Stimulated activated naive B cell treated with anti-CD40 and anti-IgM and Interleukin-4, amounts not matched to agents 10 μg/mL and 1 μg/mL and 100 μg/mL, for 72 hours (primary cell): ENCODE measurements at places on chromosomes 5 and 9.

- no peak for DNase-seq
- peaks cover 12% of the 10 kb centered on the region for H3K27me3 ChIP-seq
- no peak overlapping the region for H3K4me3 ChIP-seq
- peaks cover 6% of the 10 kb centered on the region for H3K4me1 ChIP-seq
- no peaks in the 10 kb centered on the region for H3K36me3 ChIP-seq
- H3K27ac ChIP-seq, result no peak overlapping the region
Measured at GRCh38 chr5:73100109-73100508, 20.3 kb upstream of the TMEM171 start.

DNA sequence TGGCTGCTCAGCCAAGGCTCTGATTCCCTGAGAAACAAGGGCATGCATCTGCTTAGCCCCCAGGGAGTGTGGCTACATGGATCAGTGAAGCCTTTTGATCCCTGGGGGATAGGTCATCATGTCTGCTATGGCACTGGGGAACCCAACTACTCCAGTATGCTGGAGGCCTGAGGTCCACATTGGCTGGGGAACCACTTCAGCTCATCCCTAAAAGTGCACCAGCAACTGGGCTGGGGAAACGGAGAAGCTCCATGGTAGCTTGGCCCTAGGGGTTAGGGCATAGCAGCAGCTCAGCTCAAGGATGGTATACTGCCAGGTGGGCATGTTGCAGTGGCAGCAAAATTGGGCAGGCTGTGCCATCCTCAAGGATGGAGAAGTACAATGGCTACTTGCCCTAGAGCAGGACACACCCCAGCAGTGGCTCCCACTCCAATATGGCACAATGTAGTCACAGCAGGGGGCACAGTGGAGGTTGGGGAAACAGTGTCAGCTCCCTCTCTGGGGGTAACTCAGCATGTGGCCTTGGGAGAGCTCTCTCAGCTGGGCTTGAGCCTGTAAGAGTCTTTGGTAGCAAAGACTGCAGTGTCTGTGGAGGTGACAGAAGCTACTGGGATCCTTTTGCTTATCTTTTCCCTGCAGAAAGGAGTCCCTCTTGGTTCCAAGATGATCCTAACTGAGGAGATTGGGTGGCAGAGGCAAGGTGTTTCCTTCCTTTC lies 111.5 kb upstream of the FSTL4 start:
- H3K36me3 ChIP-seq, result peaks cover 20% of the 10 kb centered on the region
- peaks cover 10% of the 10 kb centered on the region for H3K27me3 ChIP-seq
- H3K27ac ChIP-seq, result no peak overlapping the region
- DNase-seq, result no peak
- no peaks in the 10 kb centered on the region for H3K4me1 ChIP-seq

DNA sequence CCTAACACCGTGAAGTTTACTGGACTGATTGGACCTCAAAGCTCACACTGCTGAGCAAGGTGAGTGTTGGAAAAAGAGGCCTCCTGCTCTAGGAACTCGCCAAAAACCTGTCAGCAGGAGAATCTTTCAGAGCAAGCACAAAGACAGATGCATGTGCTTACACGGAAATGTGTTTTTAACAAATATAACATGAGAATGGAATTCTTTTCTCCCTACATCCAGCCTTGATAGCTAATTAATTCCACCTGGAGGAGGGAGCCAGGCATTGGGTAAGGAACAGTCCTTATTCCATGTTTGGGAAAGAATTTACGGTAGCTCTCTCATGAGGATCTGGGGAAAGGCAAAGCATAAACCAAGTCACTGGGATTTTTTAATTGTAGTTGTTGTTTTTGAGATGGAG lies 98.8 kb downstream of the KLF4 start:
- no peaks in the 10 kb centered on the region for H3K36me3 ChIP-seq
- no peak for DNase-seq
- H3K27me3 ChIP-seq, result peaks cover 10% of the 10 kb centered on the region
- H3K4me3 ChIP-seq, result no peak overlapping the region
- no peaks in the 10 kb centered on the region for H3K4me1 ChIP-seq
- H3K27ac ChIP-seq, result no peak overlapping the region

DNA sequence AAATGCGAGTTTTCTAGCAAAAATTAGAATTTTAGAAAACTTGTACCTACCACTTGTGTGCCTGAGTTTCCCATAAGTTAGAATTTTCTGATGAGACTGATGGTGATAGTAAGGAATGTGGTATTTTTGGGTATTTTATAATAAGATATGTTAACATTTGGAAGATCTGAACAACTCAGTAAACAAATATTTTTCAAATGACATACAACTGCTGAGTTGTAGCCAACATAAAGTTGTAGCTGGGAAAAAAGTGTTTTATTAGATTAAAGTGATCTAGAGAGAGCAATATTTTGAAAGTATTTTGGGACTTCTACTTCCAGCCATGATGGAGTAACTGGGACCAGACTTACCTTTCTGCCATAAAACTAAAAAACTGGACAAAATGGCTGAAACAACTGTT lies 37.9 kb downstream of the GEMIN5 start:
- DNase-seq, result no peak
- no peak overlapping the region for H3K4me3 ChIP-seq
- no peaks in the 10 kb centered on the region for H3K27me3 ChIP-seq
- H3K27ac ChIP-seq, result no peak overlapping the region

GRCh38 chr5:146040527-146040926 lies 64.8 kb downstream of the PLAC8L1 start:
- no peak overlapping the region for H3K27ac ChIP-seq
- H3K36me3 ChIP-seq, result no peaks in the 10 kb centered on the region
- peaks cover 2% of the 10 kb centered on the region for H3K4me1 ChIP-seq
- H3K27me3 ChIP-seq, result no peaks in the 10 kb centered on the region
- H3K4me3 ChIP-seq, result no peak overlapping the region

DNA sequence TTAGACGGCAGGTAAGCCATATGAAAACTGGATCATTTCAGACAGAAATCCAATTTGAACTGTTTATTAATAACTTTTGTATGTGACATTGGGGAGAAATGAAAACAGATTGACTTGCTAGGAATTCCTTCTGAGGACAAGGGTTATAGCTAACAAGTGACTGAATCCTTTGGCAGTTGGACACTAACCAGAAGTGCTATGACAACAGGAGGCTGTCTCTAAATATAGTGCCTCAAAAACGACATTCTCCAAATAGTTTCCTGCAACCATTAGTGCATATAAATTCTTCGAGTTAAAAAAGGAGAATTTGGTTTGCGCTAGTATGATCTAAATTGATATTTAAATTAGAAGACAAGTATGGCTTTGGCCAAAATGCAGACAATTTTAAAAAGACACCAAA lies 338.6 kb downstream of the PTPRD start:
- H3K4me3 ChIP-seq, result no peak overlapping the region
- H3K27ac ChIP-seq, result no peak overlapping the region
- H3K4me1 ChIP-seq, result no peaks in the 10 kb centered on the region
- no peak for DNase-seq
- H3K27me3 ChIP-seq, result no peaks in the 10 kb centered on the region
- no peaks in the 10 kb centered on the region for H3K36me3 ChIP-seq

DNA sequence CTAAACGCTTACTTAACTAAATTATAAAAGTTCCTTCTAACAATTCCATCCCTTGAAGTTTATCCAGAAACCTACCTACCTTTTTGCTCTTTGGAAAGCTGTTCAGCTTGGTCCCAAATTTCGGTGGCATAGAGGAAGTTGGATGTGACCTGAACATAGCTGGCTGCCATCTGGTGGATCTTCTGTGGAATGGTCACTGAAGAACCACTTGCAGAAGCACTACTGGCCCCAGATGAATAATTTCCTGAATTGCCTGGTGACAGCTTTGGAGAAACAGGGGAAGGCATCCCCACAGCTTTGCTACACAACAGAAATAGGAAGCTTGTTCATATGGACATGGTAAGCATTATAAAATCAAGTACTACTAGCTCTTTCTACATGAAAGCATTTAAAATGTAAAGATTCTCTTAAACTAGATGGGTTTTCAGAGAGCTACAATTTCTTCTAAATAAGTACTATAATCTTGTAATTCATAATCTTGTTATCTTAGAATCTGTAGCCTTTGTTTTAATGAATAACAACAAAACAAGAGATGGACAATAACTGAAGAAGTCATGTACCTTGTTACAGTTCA lies 9.9 kb downstream of the LEAP2 start:
- H3K36me3 ChIP-seq, result peaks cover 51% of the 10 kb centered on the region
- peak overlapping the region; percentile 9 for H3K27ac ChIP-seq
- H3K4me1 ChIP-seq, result peaks cover 5% of the 10 kb centered on the region
- DNase-seq, result no peak

DNA sequence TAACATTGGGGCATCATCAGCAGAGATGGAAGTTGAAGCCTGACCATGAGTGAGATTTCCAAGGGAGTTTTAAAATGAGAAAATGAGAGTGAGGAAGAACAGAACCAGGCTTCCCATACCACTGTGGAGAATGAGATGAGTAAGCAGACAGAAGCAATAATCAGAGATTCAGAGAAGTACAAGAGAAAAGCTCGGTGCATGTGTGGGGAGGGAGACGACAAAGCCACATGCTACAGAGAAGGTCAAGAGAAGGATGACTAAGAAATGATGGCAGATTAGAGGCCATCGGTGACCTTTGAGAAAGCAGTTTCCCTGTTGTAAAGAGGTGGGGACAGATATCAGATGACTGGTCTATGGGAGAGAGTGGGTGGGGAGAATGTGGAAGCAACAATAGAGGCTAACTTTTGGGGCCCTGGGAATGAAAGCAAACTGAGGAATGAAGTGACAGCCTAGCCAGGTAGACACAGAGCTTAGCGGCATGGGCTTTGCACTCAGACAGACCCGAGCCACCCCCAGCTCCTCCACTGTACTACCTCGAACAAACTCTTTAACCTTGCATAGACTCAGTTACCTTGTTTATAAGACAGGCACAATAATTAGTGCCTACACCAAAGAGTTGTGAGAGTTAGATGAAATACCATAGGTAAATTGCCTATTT lies 207.7 kb downstream of the PIK3R1 start:
- peak; percentile 44 for DNase-seq
- no peak overlapping the region for H3K4me3 ChIP-seq
- peak overlapping the region; percentile 56 for H3K27ac ChIP-seq
- no peaks in the 10 kb centered on the region for H3K27me3 ChIP-seq

DNA sequence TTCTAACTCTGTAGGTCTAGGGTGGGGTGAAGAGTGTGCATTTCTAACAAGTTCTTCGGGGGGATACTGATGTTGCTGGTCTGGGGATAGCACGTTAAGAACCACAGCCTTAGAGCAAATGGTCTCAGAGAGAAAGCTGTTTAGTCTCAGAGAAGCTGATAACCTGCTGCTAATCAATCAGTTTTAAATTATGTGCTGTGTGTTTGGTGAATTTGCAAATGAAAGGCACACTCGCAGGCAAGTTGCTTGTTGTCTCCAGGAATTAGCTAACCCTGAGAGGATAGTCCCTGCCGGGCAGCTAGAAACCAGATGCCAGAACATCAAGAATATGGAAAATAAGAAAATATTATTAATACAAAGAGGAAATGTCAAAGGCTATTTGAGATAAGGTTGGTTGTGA lies 79.2 kb downstream of the DMRT2 start:
- no peaks in the 10 kb centered on the region for H3K4me1 ChIP-seq
- no peak for DNase-seq
- no peaks in the 10 kb centered on the region for H3K27me3 ChIP-seq
- H3K27ac ChIP-seq, result no peak overlapping the region
- no peak overlapping the region for H3K4me3 ChIP-seq

- no peak for DNase-seq
- H3K4me1 ChIP-seq, result no peaks in the 10 kb centered on the region
- no peaks in the 10 kb centered on the region for H3K27me3 ChIP-seq
- no peak overlapping the region for H3K4me3 ChIP-seq
- no peak overlapping the region for H3K27ac ChIP-seq
- no peaks in the 10 kb centered on the region for H3K36me3 ChIP-seq
Measured at GRCh38 chr9:96515621-96516470, 65.9 kb downstream of the HABP4 start.

DNA sequence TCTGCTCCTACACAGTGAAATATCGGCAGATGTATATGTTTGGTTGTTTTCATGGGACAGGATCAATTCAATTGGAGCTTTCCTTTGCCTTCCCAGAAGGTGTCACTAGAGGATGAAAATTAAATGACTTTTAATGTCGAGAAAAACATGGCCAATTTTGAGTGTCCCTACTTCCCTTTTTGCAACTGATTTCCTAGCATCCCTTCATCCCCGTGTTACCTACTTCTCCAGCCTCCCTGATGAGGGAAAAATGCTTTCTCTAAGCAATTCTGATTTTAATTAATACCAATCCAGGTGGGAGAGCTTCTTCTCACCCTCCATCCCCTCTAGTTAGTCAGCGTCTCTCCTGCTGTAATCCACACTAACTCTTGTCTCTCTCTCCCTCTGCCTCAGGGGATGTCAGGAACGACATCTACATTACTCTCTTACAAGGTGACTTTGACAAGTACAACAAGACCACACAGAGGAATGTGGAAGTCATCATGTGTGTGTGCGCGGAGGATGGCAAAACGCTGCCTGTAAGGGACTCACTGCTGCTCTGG lies 64.9 kb downstream of the DOCK2 start:
- no peak for DNase-seq
- no peaks in the 10 kb centered on the region for H3K27me3 ChIP-seq
- peaks cover 67% of the 10 kb centered on the region for H3K36me3 ChIP-seq
- no peak overlapping the region for H3K4me3 ChIP-seq
- H3K4me1 ChIP-seq, result peaks cover 27% of the 10 kb centered on the region
- peak overlapping the region; percentile 52 for H3K27ac ChIP-seq

DNA sequence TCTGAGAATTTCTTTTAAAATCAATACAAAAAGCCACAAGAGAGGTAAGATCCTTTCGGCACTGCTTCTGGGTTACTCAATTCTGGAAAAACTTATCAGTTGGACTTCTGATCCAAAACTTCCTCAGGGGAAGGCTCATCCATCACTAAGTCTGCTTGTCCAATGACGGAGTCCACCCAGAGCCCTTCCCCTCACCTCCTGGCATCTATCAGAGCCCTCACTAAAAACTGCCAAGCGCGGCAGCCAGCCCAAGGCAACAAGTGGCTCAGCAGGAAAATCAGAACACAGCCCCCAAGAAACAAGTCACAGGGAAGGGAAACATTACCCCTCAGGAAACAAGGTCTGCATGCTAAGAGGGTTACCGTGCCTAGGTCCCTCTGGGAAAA lies 869 bp upstream of the ESM1 start:
- H3K27me3 ChIP-seq, result peaks cover 15% of the 10 kb centered on the region
- no peaks in the 10 kb centered on the region for H3K36me3 ChIP-seq
- no peak overlapping the region for H3K4me3 ChIP-seq
- peaks cover 6% of the 10 kb centered on the region for H3K4me1 ChIP-seq
- H3K27ac ChIP-seq, result no peak overlapping the region
- DNase-seq, result no peak

DNA sequence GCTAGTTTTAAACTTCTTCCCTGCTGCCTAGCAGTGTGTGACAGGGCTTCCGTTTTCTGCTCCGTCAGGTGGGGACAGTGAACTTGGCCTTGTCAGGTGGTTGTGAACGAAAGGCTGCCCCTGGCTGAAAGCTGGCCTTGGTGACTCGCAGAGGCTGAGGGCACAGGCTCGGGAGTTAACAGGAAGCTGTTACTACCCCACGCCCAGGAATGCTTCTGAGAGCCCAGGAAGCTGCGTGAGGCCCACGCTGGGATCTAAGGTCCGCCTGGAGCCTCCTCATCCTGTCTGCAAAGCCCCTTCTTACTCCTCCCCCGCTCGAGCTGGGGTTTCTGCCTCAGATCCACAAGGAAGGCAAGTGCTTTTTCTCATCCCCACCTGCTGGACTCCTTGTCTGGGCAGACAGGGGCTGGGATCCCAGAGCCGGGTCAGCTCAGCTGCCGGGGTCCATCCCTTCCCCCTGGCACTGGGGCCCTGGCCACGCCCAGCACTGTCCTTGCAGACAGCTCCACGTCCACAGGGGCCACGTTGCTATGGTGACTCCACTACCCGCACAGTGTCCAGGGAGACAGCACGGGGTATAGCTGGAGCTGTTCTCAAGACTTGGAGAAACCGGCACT lies 124.7 kb upstream of the TBC1D2 start:
- no peaks in the 10 kb centered on the region for H3K27me3 ChIP-seq
- no peaks in the 10 kb centered on the region for H3K36me3 ChIP-seq
- H3K4me1 ChIP-seq, result peaks cover 26% of the 10 kb centered on the region
- no peak for DNase-seq
- no peak overlapping the region for H3K4me3 ChIP-seq
- peak overlapping the region; percentile 37 for H3K27ac ChIP-seq
